CD4-positive, alpha-beta T cell treated with Interferon alpha-2 for 1 hour (primary cell): ENCODE measurements at places on chromosomes 11 and 22.

DNA sequence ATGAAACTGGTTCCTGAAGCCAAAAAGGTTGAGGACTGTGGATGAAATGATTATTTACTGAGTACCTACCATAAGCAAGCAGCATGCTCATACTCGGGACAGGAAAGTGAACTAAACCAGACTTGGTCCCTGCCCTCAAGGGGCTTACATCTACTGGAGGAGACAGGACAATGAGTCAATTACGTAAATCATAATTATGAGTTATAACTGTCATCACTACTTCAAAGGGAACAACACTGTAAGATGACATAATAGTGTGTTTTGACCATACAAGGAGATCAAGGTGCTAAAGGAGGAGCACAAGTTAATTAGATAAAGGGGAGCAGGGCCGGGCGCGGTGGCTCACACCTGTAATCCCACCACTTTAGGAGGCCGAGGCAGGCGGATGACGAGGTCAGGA is 2.5 kb downstream of the FAM227A start:
- no peak for DNase-seq

- no peak for DNase-seq
Measured at GRCh38 chr22:31448382-31448781, 41.3 kb downstream of the EIF4ENIF1 start.

DNA sequence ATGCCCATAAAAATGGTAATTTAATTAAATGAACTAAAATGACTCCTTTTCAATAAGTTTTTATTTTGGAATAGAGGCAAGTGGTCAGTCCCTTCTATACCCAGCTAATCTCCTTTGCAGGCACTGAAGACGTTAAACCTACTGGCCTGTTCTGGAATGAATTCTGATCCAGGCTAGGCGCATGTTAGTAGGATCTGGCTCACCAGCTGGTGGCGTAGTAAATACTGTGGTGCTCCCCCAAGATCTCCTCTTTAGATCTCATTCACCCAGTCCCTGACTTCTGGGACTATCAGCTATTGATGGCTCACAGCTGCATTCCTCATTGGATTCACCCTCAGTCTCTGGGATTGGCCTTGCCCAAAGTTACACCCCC is 173.7 kb upstream of the DDI1 start:
- no peak for DNase-seq

DNA sequence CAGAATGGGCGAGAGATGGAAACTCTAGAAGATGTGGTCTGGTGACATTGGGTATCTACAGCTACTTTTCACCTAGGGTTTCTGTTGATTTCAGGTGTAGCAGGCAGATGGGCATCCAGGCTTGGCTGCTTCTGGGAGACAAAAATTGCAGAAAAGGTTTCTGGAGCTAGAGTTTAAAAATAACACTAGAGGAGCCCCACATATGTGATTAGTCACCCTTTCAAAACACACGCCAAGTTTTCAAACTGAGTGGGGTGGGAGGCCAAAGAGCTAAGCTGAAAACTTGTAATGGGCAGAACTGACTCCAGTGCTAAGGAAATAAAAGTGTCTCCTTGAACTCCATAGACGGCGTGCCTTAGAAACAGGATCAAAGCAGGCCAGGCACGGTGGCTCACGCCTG is 80.8 kb downstream of the GRK3 start:
- DNase-seq: no peak

- no peak for DNase-seq
Measured at GRCh38 chr11:5369789-5370188, 13.8 kb upstream of the OR51M1 start.

GRCh38 chr11:62497132-62497801 is 49.3 kb downstream of the AHNAK start:
- peak; percentile 34 for DNase-seq

- no peak for DNase-seq
Measured at GRCh38 chr22:44573451-44573850, 75.4 kb upstream of the RTL6 start.

DNA sequence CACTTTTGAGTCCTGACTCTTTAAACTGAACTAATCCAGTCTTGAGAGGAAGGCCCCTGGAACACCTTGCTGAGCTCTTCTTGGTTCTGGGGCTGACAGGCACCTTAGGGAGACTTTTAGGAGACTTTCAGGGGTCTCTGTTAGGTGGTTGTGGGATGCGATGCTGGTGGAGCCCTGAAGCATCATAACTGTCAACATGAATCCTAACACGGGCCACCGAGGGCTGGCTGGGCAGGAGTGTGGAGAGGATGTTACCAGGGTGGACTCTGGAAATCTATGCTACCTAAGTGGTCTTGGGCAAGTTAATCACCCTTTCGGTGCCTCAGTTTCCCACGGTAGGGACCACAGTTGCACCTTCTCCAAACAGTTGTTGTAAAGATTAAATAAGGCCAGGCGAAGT is 106.5 kb downstream of the ST3GAL4 start:
- DNase-seq: no peak
